T follicular helper cell (primary cell): ENCODE measurements at places on chromosomes 2 and 18.

GRCh38 chr2:47295981-47296635 is 106.8 kb upstream of the MSH2 start:
- no peak for DNase-seq

DNA sequence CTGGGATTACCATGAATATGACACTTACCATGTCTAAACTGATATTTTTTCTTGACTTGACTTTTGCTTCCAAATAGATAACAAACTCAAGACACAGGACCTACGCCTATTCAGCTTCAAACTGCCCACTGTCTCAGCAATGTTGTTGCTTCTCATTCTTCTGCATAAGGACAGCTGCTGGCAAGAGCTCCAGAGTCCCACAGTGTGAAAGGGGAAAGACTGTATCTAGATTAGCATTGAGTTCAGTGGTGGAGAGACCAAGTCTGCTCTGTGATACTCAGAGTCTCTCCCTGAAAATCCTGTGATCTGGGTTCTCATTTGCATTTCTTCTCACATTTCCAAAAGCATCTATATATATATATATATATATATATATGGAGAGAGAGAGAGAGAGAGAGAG is 247.9 kb upstream of the NT5C1B start:
- no peak for DNase-seq

GRCh38 chr18:3916082-3916481 is 466.1 kb downstream of the TGIF1 start:
- DNase-seq = no peak

DNA sequence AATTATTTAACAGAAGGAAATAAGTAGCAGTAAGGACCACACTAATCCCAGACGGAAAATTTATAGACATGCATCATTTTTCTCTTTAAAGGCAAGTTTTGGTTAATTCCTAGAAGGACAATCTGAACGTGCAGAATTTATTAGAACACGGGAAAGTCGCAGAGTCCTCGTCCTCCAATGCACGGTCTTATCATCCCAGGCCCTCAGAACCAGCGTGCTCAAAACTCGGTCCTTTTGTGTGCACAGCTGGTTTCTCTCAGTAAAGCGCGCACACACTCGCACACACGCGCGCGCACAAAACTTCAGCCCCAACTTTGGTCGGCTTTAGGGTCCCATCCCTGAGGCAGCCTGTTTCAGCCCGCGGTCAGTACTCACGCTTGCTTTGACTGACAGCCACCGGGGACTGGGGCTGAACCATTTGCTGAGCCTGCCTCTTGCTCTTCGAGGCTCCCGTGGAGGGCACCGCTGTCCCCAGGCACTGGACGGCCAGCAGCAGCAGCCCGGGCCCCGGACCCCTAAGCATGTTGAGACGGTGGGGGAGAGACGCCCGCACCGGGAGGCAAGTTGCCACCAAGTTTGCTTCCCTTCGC is 493 bp downstream of the FN1 start:
- DNase-seq = no peak

- no peak for DNase-seq
Observed at GRCh38 chr2:16713011-16713423, 47.4 kb upstream of the CYRIA start.

DNA sequence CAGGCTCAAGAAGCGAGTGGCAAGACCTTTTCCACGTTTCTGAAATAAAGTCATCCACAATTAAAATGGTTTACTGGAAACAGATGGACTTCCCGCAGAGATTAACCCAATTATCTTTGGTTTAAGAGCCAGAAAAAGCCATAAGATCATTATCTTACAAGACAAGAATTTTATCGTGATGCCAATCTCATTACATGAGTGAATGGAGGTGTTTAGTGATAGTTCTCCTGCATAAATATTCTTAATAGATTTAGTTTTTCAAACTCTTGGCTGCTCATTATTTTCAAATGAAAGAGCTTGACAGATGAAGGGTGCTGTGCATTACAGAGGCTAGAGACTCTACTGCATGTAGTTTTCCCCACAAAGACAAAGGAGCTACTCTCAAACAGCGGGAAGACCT is 1028.4 kb upstream of the PIK3C3 start:
- DNase-seq = no peak

GRCh38 chr2:156511803-156512202 is 75.6 kb downstream of the GPD2 start:
- no peak for DNase-seq

DNA sequence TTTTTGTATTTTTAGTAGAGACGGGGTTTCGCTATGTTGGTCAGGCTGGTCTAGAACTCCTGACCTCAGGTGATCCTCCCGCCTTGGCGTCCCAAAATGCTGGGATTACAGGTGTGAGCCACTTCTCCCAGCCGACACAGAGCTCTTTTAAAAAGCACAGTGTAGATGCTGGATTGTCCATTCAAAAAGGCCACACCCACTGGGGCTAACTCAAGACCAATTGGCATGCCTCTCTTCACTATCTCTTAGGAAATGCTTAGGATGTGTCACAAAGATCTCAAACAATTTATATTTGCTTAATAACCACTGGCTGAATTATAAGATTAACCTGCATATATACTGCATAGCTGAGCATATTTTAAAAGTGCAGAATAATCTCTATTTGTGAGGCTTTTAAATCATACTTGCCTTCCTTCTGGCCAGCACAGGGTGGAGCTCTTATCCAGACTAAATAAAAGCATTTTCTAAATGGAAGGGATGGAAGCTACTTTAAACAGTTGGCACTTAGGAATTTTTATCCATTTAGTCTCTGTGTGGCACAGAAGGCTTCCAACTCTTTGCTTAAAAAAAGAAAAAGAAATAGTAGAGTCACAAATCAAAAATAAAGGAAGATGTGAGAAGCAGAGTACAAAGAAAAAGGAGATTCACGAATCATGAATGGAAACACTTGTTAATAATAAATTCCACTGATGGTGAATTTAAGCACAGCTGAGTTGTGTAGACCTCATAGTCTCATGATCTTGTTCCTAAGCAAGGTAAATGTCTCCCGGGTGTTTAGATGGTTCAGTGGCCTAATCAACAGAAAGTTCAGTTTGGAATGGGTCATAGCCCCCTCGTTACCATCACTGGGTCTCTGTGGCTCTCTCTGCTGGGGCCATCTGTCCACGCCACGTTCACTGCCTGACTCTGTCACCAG is 22.4 kb downstream of the CRYGD start:
- no peak for DNase-seq

GRCh38 chr18:47287911-47288585 is 36.6 kb upstream of the SKOR2 start:
- DNase-seq = no peak

- DNase-seq = no peak
Observed at GRCh38 chr2:3864943-3865865, 161.8 kb downstream of the DCDC2C start.

DNA sequence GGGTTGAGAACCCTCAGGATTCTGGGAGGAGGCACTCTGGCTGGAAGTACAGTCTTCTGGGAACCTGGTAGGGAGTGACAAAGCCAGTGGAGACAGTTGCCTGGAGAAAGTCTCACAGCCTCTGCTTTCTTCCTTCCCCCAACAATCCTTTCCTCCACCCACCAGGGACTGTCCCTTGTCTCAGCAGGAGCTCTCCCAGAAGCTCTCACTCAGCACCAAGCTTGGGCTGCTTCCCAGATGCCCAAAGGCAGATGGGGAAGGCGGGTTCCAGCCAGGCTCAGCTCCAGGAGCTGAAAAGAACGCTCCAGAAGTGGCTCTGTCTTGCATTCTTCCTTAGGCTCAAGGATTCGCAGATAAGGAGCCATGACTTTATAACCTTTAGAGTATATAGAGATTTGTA is 7.6 kb upstream of the NAGK start:
- DNase-seq = no peak

DNA sequence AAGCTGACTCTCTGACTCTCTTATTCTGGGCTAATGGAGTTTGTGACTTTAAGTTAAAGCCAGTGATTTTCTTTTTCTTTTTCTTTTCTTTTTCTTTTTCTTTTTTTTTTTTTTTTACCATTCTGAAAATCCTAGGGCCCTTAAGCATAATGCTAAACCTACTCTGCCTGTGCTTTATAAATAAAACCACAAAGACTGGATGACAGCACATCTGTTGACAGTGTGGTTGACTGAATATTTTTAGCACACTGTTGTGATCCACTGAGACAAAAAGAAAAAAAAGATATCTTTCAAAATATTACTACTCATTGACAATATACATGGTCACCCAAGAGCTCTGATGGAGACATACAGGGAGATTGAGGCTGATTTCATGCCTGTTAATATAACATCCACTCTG is 121.6 kb downstream of the SNTG2 start:
- DNase-seq = no peak

- no peak for DNase-seq
Observed at GRCh38 chr2:188785490-188785889, 188.7 kb upstream of the COL3A1 start.

DNA sequence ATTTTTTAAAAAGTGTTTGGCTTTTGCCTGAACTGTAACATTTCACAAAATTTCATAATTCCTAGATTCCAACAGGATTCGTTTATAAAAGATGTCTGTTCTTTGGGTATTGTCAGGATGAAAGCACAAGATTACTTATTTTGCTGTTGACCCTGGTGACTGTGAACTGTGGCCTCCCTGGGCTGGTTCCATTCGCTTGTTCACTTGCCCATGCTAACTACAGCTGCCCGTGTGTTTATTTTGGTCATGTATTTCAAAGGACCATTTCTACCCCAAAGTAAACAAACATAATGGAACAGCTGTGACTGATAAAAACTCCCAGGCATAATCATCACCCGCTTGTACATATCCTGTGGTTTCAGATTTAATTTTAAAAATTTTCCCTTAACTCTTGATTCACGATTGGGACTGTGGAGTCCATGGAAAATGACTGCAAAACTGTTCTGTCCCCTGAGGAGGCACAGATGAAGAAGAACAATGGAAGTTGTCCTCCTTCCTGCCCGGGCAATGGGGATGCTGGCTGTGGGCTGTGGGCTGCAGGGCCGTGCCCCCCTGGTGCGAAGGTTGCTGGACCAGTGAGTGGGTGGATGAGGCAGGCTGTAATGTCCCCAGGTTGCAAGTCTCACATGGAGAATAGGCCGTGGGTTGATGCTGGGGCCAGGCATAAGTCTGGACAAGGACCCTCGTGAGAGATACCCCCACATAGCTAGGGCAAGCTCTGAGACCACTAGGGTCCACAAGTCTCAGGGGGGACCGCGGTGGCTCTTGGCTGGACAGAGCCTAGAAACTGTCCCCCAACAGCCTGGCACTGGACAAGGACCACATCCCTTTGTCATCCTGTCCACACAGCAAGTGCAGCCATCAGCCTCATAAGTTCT is 28.9 kb upstream of the HDAC4 start:
- DNase-seq = no peak

DNA sequence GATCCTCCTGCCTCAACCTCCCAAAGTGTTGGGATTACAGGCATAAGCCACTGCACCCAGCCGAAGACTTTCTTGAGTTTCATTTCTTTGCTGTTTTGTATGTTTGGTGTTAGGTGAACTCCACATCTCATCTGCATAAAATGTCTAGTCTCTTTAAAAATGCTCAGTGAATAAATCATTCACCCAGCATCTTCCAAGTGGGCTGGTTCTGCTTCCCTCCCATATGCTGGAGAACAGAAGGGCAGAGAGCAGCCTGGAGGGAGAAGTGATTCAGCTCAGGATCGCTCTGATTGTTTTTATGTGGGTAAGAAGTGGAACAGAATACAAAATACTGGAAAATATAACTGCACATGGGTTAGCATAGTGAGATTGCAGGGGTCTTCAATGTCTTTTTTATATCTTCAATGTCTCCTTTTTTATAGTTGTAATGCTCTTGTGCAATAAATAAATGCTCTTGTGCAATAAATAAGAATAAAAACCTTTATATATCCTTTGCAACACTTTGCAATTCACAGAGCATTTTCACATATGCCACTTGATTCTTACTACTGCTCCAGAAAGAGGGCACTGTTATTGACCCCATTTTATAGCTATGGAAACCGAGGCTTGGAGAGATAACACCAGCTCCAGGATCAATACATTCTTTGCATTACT is 253.0 kb upstream of the NCKAP5 start:
- no peak for DNase-seq

DNA sequence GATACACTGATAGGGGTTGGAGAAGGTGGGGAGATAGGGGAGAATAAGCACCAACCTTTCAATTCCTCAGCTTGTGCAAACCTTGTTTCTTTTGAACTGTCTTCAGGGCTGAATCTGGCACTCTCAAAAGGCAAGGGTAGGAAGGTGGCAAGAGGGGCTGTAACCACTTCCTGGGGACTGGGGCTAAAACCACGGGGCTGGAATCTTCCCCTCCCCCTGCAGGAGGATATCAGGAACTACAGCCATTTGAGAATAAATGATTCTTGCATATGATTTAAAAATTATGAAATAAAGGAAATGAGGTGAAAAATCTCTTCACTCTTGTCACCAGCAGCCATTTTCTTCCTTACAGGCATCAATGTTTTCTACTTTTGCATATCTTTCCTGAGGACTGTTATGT is 50.8 kb downstream of the ATOH8 start:
- no peak for DNase-seq

DNA sequence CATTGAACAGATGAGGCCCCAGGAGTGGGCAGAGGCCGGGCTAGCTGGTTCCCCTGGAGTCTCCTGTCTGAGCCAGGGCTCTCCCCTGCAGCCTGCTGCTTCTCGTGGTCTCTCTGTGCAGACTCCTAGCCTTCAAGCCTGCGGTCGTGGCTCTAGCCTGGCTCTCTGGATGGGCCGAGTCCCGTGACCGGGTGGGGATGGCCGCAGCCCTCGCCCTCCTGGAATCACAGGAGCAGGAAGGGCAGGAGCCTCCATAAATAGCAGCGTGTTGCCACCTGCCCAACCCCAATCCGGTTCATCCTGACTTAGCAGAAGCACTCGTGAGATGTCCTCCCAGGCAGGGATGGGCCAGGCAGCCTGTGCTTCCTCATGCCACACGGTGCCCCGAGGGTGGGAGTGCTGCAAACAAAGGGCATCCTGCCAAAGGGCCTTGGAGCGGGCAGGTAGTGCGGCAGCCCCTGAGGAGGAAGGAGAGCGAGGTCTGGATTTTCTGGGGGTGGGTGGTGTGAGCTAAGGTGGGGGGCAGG is 43.9 kb downstream of the FOSL2 start:
- DNase-seq = no peak

GRCh38 chr2:86298411-86299390 is 38.7 kb downstream of the REEP1 start:
- DNase-seq = no peak

DNA sequence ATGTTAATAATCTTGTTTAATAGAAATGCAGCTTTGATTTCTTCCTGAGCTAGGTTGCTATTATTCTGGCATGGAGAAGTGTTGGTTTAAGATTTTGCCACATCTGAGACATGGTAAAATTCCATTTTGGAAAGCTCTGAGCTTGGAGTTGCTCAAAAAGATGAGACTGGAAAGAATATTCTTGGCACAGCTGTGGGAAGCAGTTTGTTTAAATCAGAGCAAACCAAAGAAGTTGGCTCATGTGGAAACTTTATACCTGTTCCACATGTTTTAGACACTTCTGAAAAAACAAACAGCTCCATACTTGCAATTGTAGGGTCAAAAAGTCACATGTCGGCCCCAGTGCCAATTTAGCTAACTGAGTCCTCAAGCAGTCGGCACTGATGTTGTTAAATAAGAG is 116.6 kb downstream of the SLC4A3 start:
- DNase-seq = no peak

GRCh38 chr2:60867848-60868247 is 13.5 kb upstream of the REL start:
- DNase-seq = no peak
